Astrocyte (in vitro differentiated cells and primary cell): ENCODE measurements at places on chromosomes 4 and X.

DNA sequence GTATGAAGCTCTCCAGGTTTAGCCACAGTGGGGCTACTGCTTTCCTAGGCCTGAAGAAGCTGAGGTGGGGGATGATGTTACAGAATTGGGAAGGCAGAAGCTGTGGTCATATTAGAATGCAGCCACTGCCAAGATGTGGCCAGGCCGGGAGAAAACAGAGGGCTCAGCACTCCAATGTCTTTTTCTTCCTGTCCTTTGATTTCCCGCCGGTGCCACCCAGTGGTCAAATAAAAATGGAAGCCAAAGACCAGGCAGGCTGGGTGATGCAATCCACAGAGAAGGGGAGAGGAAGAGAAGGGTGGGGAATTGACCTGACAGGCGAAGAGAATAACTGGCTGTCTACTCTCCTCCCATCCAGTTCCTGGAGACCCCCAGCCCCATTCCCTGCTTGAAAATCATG is 94.9 kb upstream of the SHISA3 start:
- no peak for DNase-seq

- no peak for DNase-seq
Observed at GRCh38 chr4:155249016-155249566, 40.7 kb downstream of the NPY2R start.

DNA sequence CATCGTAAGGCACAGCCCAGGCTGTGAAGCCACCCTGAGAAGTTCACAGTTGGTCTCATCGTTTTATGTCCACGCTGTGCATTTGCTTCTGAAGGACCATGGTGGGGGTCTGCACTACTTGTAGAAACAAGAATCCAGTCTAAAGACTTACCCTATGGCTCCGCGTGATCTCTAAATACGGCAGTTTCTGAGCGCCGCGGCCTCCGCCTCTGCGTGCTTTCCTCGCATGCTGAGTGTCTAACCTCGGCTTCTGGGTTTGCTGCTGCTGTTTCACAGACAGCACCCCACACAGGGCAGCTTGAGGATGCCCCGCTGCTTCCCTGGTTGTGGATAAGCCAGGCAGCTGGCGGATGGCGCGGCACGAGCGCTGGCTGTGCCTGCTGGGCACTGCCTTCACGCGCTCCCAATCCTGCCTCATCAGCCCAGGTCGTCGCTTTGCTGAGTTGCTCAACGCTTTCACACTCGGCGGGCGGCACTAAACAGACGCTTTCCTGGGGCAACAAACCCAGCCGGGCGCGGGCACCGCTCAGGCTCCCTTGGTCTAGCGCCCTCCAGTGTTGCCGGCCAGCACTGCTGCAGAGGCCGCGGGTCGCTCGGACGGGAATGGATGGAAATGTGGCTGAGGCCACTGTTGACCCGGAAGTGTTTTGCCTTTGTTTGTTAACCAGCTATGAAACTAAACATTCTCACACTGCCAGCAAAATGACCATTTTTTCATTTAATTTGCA is 39.2 kb downstream of the FGFRL1 start:
- no peak for DNase-seq

DNA sequence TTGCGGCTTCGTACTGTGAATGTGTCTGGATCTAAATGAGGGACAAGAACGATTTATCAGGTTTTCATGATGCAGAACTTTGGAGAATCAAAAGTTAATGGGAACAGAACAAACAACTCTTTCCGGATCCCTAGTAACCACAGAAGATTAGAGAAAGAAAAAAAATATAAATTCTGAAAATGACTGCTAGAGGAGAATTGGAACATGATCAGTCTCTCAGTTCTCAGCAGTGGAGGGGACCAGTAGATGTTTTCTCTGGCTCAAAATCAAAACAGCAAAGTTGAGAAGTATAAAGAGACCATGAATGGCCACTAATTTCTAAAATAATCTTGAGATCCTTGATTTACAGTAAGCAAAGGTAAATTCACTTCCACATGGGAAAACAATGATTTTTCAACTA is 38.1 kb upstream of the GK2 start:
- DNase-seq: no peak
